Mammary epithelial cell (primary cell): ENCODE measurements at places on chromosomes 6 and 20.
A peak's percentile ranks its signal among the peaks of the same experiment; 100 is the strongest.

DNA sequence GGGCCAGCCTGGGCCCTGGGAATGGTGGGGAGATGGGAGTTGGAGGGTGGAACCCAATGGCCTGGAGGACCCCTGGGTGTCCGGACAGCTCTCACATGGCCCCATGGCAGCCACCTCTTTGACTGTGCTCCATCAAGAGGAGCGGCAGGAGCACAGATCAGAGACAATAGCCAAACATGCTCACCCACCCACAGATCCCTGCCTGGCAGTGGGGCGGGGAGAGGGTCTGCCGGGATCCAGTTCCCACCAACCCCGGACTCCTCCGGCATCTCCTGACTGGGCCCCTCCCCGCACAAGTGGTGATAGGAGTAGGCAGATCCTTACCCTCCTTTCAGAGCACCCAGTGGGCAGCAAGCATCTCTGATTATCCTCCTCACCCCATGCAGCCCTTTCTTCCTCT lies 31.9 kb upstream of the MRPS18A start:
- DNase-seq: no peak

DNA sequence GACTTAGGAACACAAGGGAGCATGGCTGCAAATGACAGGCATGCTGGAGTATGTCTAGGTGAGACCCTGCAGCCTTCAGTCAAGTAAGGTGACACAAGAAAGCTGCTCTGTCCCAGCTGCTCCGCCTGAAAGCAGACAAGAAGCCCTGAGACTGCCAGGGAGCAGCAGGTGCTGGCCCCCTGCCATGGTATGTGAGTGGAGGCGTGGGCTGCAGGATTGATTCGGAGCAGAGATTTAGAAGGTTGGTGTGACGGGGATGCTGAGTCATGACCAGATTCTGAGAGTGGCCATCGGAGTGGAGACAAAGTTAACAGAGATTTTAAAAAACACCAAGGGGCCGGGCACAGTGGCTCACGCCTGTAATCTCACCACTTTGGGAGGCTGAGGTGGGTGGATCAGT lies 17.8 kb downstream of the LRP11 start:
- DNase-seq: peak; percentile 74

- no peak for DNase-seq
Observed at GRCh38 chr6:5782783-5783547, 223.8 kb downstream of the NRN1 start.

DNA sequence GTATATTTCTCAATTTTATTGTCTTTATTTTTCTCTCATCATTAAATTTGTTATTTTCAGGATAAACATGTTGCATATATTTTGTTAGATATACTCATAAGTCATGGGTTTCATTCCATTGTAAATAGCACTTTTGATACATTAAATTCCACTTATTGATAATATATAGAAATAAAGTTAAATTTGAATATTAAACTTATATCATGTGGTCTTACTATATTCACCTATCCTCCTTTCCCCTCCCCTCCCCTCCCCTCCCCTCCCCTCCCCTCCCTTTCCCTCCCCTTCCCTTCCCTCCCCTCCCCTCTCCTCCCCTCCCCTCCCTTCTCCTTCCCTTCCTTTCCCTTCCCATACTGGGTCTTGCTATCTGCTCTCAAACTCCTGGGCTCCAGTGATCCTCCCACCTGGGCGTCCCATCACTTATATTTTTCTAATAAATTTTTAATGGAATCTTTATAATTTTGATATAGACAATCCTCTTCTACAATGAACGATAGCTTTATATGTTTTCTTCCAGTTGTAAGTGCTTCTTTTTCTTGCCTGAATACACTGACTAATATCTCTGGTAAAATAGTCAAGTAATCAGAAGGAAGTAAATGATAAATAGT lies 692.4 kb downstream of the C6orf118 start:
- DNase-seq: no peak

DNA sequence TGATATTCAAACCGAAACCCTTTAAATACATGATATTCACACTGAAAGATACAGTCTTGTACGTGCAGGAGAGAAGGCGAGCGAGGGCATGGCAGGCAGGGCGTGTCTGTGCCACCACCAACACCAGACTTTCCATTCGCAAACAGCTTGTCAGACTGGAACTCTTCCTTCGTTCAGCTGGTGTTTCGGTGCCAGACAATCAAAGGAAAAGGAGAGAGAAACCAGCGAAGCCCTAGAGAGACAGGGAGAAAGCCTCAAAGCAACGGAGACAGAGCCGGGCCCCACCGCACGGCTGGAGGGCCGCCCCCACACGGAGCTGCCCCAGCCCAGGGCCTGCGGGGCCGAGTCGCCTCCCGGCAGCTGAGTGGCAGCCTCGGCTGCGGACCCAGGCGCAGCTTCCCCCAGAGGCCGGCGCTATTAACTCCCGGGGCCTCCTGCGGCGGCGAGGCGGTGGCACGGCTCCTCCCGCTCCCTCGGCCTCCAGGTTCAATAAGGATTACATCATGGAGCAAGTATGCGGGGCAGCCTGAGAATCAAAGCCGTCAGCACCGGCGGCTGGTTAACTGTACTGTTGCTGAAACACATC lies 32.1 kb upstream of the NR2E1 start:
- peak; percentile 68 for DNase-seq

- no peak for DNase-seq
Observed at GRCh38 chr20:38804682-38805501, 605 bp upstream of the PPP1R16B start.

DNA sequence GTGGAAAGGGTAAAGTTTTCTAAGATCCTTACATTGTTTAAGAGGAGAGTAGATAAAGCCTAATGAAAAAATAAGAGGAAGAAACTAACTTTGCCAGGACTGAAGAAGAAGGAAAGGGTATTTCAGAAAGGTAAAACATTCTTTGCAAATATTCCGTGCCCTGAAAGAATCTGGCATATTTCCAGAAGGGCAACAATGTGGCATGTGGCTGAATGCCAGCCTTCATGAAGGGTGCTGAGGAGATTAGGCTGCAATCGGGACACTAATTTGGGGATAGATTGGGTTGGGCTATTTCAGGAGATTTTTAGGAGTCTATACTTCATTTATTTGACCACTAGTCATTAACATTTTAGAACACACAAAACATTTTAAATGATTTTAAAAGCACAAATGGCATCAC lies 16.2 kb upstream of the UFL1 start:
- no peak for DNase-seq

GRCh38 chr20:23151008-23151703 lies 65.0 kb upstream of the CD93 start:
- no peak for DNase-seq

DNA sequence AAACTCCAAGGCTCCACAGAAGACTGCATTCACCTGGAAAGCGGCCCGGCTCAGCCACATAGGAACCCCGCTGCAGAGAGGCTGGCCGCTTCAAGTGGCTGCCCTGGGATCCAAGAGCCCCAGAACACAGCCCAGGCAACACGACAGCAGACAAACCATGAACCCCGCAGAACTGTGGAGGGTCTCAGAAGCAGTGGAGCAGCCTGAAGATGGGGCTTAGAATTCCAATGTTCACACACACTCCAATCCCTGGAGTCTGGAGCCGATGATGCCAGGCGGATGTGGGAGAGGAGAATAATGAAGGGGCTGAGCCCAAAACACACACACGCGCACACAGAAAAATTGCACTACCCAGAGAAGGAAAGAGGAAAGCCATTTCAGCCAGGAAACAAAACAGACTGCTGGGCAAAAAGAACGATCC lies 52.4 kb downstream of the NINL start:
- DNase-seq: no peak

DNA sequence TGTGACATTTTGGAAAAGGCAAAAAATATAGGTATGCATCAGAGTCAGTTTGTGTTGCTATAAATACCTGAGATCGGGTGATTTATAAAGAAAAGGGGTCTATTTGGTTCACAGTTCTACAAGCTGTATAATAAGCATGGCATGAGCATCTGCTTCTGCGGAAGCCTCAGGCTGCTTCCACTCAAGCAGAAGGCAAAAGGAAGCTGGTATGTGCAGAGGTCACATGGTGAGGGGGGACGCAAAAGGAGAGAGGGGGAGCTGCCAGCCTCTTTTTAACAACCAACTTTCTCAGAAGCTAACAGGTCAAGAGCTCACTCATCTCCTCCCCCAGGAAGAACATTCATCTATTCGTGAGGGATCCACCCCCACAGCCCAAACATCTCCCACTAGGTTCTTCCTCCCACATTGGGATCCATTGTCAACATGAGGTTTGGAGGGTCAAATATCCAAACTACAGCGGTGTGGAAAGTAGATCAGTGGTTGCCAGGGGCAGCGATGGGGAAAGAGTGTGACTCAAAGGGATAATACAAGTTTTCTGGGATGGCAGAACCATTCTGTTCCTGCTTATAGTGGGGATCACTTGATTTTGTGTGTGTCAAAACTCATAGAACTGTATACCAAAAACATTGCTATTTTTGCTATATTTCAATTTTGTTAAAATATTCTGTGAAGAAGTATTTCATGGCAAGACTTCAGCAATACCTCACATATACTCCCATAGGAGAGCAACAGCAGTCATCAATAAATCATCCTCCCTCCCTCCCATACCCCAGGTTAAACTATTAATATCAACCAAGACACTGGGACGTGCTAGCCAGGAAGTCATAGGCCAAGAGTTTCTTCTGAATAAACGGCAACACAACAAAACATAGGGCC lies 9.9 kb upstream of the FAM50B start:
- DNase-seq: no peak

DNA sequence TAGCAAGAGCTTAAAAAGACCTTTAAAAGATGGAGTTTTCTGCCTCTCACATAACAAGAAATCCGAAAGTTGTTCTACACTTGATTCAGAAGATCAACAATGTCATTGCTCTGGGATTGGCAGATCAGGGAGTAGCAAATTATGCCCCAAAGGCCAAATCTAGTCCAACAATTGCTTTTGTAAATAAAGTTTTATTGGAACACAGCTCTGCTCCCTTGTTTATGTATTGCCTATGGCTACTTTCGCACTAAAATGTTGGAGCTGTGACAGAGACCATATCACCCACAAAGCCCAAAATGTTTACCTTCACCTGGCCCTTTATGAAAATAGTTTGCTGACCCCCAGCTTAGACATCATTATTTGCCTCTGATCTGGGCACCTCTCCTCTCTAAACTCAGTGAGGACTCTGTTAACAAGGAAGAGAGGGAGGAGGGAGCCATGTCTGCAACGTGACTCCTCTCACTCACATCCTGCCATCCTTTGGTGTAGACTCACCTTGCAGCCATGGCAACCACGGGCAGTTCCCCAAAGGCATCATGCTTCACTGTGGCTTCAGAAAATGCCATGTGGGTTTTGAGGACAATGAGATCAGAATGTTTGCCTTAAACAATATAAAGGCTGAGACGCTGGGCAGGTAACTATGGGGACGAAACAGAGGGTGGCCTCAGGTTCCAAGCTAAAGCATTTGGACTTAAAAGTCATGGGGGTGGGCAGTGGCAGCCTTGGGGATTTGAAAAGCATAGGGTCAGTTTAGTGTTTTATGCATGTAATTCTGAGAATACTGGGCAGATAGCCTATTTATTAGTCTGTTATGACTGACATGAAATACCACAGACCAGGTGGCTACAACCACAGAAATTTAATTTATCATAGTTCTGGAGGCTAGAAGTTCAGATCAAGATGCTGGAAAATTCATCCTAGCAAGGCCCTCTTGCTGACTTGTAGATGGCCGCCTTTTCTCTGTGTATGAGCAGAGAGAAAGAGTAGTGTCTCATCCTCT lies 149.7 kb upstream of the TNFAIP3 start:
- DNase-seq: peak; percentile 98

DNA sequence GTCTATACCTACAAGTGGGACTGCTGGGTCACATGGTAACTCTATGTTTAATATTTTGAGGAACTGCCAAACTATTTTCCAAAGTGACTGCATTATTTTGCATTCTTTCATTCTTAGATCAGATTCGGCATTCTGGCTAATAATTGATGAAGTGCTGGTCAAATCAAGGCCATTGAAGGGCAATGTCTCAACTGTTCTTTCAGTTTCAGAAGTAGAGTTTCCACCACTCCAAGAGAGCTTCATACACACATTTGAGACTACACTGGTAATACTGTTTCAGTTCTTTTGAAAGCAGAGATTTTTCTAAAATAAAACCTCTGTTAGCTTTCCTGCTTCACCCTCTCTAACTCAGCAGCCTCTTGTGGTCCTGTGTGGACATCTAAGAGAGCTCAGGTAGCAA lies 154.5 kb downstream of the CFAP61 start:
- DNase-seq: no peak

DNA sequence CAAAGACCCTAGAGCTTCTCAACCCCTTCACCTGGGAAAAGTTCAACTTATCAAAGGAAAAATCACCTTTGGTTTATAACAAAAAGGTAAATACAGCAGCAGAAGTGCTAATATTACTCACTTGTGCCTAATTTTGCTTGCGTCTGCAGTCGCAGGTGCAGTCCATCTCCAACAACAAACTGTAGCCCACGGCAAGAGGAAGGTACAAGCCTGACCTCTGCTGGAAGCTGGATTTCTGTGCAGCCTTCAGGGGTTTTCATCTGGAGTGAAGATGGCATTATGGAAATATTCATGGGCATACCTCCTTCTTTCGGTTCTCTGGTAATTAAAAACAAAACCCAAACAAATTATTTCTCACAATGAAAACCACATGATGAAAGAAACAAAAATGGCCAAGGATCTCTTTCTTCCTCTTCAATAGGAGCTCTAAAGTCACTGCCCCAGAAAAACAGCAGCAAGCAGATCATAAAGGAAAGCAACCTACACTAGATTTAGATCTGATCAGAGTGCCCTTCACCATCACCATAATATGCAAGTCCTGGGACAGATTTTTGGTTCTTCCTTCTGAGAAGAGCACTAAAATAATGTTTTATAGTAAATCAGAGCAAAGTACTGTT lies 7.8 kb downstream of the UBE3D start:
- DNase-seq: peak; percentile 37

DNA sequence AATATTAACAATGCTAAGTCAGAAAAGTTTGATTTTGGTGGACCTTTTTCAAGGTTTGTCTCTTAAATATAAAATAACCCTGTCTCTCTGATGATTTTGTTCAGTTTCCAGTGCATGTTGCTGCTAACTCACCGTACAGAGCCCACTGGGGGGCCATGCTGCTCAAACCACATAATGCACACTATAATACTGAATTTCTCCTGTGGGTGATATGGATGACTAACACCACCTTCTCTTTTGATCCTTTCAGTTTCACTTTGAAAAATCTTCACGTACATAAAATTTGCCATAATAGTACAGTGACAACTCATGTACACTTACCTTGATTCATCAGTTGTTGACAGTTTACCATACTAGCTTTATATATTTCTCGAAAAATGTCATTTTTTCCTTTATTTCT lies 506.6 kb upstream of the MAN1A1 start:
- peak; percentile 14 for DNase-seq

- DNase-seq: peak; percentile 89
Observed at GRCh38 chr6:45163952-45164766, 164.0 kb upstream of the RUNX2 start.

GRCh38 chr6:146650799-146651481 lies 52.2 kb downstream of the ADGB start:
- DNase-seq: peak; percentile 25

GRCh38 chr6:116515141-116515540 lies 3.7 kb downstream of the CALHM5 start:
- DNase-seq: no peak

- peak; percentile 20 for DNase-seq
Observed at GRCh38 chr6:159761129-159761872, 544 bp upstream of the ACAT2 start.
